Fibroblast of skin of left biceps (primary cell): ENCODE measurements at places on chromosomes 1 and 21.

DNA sequence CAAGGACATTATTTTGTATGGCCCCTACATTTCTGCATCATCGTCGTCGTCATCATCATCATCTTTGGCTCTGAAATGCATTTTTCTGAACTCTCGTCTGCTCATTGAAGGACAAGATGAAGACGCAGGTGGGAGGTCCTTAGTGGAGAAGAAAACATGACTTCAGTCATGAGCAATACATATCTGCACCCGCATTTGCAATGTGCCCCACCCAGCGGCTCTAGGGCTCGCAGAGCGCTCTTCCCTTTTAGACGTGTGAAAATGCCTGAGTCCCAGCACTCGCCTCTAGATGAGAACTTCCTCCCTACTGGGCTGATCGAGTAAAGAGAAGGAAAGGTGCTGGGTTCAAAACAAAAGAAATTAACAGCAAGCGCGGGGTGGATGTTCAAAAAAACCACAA is 10.1 kb downstream of the C1orf174 start:
- no peak for DNase-seq

- no peak for DNase-seq
Observed at GRCh38 chr1:212111536-212111935, 76.0 kb downstream of the DTL start.

GRCh38 chr1:89261926-89262515 is 10.6 kb downstream of the GBP5 start:
- no peak for DNase-seq

DNA sequence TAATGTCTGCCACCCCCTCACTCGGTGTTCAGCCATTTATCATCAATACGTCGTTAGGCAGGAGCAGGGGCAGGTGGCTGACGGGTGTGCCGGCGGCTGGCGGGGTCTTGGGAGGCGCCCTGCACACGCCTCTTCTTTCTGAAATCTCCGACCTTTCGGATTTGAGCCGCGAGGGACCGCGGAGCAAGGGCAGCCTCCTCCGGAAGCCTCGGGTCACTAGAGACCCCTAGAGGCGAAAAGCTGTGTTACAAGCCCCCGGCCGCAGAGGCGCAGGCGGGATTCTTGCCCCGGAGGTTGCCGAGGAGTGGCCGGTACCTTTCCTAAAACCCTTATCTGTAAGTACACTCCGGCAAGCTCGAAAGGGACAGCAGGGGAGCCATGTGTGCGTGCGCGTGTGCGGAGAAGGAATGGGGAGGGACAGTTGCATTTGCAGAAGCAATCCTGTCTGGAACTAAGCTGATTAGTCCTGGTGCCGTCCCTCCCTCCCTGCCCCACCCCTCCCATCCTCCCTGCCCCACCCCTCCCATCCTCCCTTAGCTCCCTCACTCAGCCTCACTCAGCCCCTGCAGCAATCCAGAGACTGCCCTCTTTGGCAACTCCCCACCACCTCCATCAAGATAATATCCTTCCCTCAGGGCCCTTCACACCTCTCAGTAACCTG is 11.0 kb downstream of the BRINP2 start:
- DNase-seq, result no peak

GRCh38 chr21:14383596-14384180 is 742 bp upstream of the HSPA13 start:
- DNase-seq, result no peak

- DNase-seq, result no peak
Observed at GRCh38 chr1:10652626-10653025, 143.8 kb downstream of the CASZ1 start.

DNA sequence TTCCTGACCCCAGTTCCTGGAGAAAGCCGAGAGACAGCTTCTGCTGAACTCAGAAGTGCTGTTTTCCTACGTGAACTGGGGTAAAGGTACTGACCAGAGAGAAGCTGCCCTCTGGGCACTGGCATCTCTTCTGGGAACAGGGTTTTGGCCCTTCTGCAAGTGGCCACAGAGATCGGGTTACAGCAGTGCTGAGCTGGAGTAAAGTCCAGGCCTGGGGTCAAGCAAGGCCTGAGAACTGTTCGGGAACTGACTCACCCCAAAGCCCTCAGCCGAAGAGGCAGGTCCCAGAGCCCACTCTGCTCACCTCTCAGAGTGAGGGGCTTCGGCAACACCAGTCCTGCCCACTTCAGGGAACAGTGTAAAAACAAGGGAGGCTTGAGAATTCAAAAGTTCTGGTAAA is 177.2 kb upstream of the RUNX1 start:
- no peak for DNase-seq

- no peak for DNase-seq
Observed at GRCh38 chr1:18340158-18340764, 140.5 kb upstream of the KLHDC7A start.

DNA sequence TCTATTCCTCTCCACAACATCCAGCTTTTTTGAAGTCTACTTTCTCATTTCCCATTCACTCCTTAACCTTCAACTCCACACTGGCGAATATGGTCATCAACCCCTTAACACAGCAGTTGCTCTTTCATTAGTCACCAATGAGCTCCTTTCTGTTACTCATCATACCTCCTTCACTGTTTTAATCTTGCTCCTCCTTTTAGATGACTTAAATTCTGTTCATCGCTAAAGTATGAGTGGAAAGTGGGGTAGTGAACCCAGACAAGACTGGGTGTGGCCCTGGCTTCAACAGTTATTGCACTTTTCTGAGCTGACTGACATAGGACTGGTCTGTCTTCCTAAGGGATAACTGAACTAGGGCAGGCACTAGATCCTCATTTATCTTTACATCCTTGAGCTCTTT is 51.3 kb downstream of the AKT3 start:
- DNase-seq, result peak; percentile 54

DNA sequence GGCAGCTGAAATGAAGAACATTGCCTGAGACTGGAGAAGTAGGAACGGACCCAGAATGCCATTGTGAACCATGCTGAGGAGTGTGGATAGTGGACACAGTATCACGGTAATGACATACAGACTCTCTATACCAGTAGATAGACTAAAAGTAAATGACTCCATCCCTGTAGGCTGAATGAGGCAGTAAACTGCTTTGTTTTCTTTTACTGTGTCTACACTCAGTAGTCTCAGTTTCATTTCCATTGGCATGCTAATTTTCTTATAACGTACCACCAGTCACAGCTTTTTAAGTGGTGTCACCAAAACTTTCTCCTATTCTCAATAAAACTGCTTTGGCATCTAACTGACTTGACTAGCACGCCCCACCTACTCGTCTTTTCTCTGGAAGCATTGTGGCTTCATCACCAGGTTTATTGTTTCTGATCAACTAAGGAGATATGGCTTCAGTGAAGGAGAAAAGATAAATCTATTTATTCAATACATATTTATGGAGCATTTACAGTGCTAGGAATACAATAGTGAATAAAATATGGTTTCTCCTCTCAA is 8.4 kb upstream of the ZNF697 start:
- no peak for DNase-seq

DNA sequence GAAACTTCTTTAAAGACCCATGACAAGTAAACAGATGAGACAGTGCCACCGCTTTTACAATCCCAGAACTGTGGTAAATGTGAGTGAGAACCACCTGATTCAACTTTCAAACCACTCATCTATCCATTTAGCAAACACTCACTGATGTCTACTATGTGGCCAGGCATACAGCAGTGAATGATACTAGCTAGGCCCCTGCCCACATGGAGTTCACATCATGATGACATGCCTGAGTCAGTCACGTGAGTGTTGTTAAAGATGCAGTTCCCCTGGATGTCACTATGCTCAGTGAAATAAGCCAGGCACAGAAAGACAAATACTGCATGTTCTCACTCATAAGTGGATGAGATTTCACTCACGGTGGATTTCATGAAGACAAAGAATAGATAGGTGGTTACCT is 28.4 kb downstream of the STX6 start:
- DNase-seq, result no peak

GRCh38 chr21:40902993-40903392 is 56.0 kb upstream of the DSCAM start:
- no peak for DNase-seq

DNA sequence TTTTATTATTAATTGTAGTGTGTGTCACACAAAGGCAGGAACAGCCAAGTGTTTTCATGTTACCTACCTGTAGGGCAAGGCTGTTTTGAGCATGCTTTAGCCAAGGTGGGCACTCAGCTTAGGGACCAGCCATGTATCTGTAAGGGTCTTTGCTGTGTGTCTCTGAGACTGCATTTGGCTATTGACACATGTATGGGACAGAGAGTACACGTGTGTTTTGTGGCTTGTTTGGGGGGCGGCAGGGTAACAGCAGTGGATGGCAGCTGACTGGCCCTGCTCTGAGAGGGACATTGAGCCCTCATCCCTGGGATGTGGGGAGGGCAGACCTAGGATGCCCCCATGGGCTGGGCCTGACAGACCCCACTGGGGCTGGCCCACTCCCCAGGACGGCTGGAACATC is 6.9 kb downstream of the CATSPER4 start:
- DNase-seq, result no peak
